ENCODE measurements at places on chromosomes 12 and 14.

DNA sequence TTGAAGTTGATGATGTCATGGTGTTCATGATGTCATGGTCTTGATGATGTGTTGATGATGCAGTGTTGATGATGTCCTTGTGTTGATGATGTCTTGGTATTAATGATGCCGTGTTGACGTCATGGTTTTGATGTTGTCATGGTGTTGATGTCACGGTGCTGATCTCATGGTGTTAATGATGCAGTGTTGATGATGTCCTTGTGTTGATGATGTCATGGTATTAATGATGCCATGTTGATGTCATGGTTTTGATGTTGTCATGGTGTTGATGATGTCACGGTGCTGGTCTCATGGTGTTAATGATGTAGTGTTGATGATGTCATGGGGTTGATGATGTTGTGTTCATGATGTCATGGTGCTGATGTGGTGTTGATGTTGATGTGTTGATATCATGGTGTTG, 48.0 kb upstream of the RIMBP2 start:
- DNase-seq: peak; percentile 35

DNA sequence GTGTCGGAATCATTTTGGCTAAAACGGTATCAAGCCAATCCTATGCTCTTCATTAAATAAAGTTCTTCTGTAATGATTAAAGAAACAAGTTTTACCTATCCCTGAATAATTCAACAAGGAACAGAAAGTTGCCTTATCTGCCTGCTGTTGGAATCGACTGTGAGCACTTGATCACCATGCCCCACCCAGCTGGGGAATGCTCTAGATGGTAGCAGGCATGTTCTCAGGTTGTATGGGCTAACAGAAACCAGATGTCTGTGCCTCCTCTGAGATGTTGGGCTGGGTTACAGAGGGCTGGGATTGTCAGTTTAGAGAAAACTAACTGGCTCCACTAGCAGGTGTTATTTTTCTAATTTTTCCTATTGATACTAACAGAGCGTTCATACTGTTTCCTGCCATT, 28.9 kb downstream of the RTRAF start:
- DNase-seq: no peak

DNA sequence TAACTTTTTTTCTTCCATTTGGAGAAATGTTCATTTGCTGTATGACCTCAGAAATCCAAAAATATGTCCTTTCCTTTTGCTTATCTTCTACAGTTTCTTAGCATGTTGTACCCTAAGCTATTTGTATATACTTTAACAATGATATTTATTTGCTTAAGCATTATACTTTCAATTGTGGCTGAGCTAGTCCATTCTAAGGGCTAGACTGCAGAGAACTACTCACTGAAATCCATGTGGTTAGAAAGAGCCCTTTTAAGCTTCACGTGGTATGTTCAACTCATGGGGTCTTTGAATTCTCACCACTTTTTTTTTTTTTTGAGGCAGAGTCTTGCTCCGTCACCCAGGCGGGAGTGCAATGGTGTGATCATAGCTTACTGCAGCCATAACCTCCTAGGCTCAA, 122.5 kb downstream of the HMGA2 start:
- DNase-seq: no peak

DNA sequence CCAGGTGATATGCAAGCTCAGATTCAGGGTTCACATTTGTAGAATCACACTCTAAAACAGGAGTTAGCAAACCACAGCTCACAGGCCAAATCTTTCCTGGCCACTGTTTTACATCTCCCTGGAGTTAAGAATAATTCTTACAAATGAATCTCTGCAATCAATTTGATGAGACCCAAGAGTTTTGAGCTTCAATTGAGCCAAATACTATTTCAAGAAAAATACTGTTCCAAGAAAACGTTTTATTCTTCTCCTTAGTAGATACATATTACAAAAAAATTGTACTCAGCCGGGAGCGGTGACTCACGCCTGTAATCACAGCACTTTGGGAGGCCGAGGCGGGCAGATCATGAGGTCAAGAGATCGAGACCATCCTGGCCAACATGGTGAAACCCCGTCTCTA, 2.5 kb downstream of the PTGDR start:
- DNase-seq: no peak

DNA sequence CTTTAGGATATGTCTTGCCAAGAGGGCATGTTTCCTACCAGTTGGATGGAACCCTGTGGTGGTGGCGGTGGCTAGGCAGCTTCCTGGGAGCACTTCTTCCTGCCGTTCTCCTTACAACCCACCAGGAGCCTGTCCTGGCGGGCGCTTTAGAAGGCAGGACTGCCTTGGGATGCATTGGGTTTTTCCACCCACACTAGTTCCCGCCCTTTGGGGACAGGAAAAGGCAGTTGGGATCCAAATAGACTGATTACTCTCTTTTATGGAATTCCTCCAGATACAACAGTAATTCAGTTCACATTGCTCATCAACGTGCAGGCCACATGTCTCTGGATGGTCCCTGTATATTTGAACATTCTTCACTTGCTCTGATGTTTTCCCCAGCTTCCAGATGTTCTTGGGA, 305.7 kb upstream of the SSTR1 start:
- no peak for DNase-seq

DNA sequence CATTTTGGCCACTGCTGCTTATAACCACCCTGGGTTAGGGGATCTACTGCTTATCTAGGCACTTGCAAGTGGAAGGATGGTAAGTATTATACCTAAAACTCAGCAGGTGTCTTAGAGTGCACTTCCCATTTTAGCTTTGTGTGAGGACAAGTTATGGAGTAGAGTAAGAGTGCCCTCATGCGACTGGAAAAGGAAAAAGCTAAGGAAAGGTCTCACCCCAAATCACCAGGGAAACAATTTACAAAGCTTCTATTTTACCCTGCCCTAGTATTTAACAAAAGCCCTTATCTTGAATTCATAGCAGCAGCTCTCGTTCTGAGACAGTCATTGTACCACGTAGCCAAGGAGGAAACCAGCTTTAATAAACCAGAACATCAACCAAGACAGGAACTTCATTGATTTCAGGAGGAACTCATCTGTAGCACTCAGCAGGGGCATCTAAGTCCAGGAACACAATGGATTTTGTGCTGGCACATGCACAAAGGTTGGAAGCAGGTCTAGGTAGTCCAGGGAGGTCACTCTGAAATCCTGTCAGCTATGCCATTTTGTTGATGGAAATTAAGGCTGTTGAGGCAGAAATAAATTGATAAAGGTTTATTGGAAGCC, 2.9 kb downstream of the RDH12 start:
- DNase-seq: peak; percentile 86

DNA sequence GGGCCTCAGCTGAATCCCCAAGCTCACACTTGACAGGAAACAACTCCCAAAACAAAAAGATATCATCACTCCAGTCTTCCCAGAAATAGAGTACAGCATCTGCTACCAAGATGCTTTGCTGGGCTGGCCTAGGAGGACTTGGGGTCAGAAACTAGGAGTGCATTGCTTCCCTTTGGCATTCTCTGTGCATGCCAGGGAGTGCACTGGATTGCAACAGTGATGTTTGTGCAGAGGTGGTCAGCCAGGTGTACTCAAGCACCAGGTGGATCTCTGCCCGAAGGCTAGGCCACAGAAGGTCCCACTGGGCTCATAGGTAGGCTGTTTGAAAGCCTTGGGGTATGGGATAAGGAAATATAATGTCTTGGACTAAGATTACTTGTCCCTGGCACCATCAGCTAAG, 51.1 kb downstream of the RAB35 start:
- DNase-seq: no peak

- no peak for DNase-seq
These were observed 172.8 kb downstream of the KTN1 start for GRCh38 chr14:55752580-55753390.

DNA sequence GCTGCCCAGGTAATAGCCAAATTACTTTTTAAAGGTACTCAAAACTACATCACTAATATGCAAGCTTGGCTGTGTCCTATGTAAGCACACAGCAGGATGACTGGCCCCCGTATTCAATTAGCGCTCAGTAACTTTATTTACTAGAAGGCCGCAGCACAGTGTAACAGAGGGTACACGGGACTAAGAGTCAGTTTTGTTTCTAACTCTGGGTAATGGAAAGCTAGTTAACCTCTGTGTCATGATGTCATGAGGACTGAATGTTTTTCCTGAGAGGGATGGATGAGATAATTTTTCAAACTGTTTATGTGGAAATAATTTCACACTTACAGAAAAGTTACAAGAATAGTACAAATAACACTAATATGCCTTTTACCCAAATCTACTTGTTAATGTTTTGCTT, 27.1 kb downstream of the GALNT4 start:
- DNase-seq: no peak

- peak; percentile 74 for DNase-seq
These were observed 172.3 kb downstream of the DUSP6 start for GRCh38 chr12:89179983-89180382.

GRCh38 chr12:132432721-132433577, 57.0 kb upstream of the FBRSL1 start:
- DNase-seq: no peak

DNA sequence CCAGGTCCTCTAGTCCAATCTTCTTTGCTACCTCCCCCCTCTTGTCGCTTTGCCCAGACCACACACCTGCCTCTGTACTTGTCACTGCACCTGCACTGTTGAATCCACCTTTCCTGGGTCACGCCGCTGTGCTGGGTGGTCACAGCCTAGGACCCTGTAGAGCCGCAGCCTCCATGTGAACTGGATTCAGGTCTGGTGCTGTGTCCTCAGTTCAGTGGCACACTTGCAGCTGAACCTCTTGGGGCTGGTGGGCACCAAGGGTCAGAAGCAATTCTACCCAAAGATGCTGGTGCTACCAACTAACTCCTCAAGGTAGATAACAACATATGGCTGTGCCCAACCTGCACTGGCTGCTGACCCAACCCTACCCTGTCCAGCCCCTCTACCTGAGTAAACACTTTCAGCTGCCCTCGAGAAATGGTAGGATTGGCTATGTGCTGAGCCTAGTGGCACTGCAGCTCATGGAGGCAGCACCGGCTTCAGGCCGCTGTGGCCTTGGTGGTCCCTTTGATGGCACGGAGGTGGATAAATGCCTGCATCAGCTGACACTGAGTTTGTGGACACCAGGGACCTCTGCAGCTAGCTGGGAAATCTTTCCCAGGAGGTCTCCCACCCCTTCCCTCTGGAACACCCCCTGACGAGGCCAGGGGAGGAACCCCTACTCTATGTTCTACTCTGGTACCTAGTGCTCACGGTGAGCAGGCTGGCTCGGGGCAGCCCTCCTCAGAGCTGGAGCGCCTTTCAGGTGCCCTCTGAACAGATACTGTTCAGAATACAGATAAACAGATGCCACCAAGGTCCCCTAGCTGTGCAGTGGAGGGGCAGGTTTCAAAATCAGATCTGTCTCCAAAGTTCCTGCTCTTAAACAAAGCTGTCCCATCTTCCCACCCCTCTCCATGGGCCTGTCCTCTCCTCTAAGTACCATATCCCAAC, 14.3 kb downstream of the AGAP2 start:
- DNase-seq: no peak

GRCh38 chr14:23444314-23444713, 8.9 kb upstream of the MYH7 start:
- no peak for DNase-seq

GRCh38 chr12:6241495-6241894, 41.3 kb downstream of the CD9 start:
- no peak for DNase-seq

GRCh38 chr14:55274751-55275150, 3.5 kb downstream of the FBXO34 start:
- DNase-seq: no peak

DNA sequence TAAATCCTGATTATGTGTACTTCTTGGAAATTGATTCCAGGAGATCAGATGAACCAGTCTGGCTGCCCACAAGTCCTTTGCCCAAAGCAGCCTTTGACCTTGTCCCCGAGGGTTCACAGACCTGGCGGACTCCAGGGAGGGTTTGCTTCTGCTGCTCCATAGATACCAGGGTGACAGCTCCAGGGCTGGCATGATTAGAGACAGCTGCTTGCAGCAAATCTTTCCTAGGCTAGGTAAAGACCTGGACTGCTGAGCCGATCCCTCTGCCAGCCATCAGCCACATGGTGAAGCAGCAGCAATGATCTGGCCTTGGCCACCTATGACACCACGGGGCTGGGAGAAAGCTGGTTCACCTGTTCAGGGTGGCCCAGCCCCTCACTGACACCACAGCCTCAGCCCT, 10.1 kb upstream of the TBX5 start:
- DNase-seq: no peak

GRCh38 chr12:662566-663292, 516 bp downstream of the NINJ2 start:
- DNase-seq: peak; percentile 81

DNA sequence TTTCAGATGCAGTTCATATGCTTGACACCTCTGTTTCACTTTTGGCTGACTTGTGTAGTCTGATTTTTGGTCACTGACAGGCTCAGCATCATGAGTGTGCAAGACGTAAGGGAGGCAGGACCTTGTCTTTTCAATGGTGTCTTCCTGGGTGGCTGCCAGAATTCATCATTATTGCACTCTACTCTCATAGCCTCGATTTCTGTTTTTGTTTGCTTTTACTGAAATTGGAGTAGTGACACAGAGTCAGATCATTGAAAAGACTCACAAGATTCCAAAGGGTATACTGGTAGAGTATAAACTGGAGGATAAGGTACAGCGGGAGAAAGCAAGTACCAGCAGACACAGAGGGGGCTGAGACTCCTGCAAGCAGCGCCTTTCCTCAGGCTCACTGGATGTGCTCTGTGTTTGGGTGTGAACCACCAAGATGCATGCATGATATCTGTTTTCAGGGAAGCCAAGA, 126.3 kb upstream of the FGD4 start:
- no peak for DNase-seq

DNA sequence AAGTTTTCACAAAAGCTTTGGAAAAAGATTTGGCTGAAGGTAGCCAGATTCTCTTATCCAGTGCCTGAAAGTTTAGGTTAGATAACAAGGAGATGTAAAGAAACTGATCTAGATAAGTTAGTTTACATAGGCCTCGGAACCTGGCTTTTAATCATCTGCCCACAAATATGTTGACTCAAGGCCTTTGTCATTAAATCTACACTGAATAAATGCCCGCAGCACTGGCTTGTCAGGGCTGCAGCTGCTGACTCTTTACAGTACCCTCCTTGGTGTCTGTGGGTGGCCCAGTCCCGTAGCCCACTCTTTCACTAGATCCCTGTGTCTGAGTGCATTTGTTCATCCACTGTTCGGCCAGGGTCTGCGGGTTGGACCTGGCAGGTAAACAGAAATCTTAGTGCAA, 58.0 kb downstream of the TMEM116 start:
- no peak for DNase-seq

DNA sequence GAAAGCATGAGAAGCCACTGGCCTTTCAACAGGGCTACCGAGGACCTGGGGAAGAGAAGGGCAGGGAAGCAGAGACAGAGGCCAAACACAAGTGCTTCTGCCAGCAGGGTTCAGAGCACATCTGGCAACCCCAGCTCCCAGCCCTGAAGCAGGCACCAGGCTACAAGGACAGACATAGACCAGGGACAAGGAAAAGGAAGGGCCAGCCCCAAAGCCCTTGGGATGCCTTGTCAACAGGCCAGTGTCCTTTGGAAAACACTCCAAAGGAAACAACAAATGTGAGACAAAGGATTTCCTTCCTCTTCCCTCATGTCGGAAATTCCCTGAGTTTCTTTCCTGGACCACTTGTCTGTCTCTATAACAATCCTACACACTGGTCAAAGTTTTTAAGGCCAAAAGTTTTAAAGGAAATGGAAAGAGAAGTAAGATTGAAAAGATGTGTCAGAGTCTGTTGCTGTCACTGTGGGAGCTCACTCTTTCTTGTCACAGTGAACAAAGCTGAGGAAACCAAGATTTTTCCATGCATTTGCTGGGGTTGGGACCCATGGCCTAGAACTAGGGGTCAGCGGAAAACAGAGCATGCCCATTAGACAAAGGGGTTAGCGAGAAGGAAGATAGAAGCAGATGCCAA, 59.4 kb downstream of the TTC9 start:
- no peak for DNase-seq
